ENCODE measurements at places on chromosomes 1 and 21.
A peak's percentile ranks its signal among the peaks of the same experiment; 100 is the strongest.

GRCh38 chr1:198601936-198602889 is 36.6 kb upstream of the PTPRC start:
- DNase-seq = no peak

DNA sequence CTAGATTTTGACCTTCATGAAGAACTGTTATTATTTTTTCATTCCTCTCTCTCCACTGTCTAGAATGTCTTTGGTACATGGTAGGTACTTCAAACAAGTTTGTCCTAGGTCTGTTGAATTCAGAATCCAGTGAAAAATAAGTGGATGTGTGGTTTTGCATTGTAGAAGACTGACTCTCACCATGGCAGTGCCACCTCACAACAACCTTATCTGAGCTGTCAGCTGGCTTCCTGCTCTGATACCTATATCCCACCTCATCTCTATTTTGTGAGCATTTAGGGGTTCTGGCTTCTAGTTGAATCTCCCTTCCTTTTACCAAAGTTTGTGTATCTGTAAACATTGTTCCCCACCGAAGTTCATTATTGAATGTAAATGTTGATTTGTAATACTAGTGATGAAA is 9.1 kb downstream of the SWT1 start:
- DNase-seq = no peak

GRCh38 chr1:85444381-85444780 is 20.6 kb downstream of the DDAH1 start:
- no peak for DNase-seq

DNA sequence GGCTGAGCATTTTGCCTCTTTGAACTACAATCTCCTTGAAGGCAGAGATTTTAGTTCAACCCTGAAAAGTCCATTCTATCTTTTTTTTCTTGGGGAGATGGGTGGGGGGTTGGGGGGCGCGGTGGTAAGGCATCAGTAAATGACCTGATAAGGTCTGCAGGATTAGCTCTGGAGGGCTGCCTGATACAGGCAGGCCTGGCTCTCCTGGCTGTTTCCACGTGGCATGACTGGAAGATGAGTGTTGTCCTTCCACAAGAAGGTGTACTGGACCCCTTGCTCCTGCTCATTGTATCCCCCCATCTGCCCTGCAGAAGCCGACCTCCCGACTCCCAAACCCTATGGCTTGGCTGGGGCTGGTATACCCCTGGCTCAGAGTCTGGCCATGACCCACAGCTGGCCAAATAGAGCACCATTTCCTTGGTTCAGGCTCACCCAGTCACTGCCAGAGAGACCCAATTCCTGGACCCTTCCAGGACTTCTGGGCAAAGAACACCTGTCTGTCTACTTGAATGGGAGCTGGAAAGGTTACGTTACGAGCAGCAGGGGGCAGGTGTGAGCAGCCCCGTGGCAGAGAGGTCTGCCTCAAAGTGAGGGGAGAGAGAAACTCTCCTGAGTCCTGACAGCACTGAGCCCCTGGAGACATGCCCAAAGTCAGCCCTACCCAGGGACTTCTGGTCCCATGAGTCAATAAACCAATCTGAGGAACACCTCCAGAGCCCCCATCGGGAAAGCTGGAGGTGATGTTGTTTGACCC is 17.0 kb downstream of the DHRS3 start:
- DNase-seq = peak; percentile 30

- DNase-seq = no peak
Observed at GRCh38 chr1:215617979-215618378, 50.9 kb downstream of the KCTD3 start.

DNA sequence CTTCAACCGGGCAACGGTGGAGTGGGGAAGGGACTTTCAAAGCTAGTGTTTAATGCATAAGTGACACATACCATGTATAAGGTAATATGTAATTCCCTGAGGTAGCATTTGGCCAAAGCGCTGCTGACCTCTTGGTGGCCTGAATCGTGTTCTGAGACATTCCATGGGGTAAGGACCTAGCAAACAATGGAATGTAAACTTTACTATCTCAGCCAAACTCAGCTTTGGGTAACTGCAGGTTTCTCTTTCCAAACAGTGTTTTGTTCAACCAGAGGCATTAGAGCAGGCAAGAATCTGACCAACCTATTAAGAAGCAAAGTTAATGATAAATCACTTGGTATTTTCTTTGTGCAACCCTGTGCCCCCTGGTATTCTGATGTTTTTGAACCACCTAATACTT is 22.0 kb downstream of the TGFB2 start:
- no peak for DNase-seq

- DNase-seq = no peak
Observed at GRCh38 chr1:98048751-98049325, 128.0 kb upstream of the DPYD start.

DNA sequence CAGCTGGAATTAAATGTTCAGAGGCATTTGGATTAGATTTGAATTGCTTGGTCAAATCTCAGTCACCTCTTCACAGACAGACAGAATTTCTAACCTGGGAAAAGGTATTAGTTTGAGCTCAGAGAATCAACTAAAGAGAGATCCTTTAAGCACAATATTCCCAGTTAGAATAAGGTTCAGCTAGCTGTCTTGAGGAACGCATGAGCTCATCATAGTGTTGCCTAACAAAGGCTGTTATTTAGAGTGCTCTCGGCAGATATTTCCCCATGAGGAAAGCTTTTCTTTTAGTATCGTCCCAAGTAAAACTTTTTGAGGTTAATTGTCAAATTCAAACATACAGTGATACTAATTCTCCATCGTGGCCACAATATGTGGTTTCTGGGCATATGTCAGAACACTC is 269.9 kb downstream of the HLX start:
- DNase-seq = no peak

- DNase-seq = no peak
Observed at GRCh38 chr1:190169311-190170067, 308.2 kb downstream of the BRINP3 start.

DNA sequence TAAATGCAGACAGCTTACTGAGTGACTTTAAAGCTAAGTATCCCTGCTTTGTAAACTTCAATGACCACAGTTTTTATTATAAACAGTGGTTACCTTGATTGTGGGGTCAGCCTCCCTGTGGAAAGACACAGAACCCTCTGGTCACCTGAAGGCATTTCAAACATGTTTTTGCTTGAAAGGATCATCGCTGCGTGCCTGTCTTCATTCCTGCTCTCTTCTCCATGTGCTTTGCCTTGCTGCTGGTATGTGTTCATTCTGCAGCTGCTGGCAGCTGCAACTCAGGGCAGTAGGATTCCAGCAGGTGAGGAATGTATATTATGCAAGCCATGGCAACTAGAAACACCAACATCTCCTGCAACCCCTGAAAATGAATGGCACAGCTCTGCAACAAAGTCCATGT is 81.0 kb upstream of the VAV3 start:
- DNase-seq = no peak

DNA sequence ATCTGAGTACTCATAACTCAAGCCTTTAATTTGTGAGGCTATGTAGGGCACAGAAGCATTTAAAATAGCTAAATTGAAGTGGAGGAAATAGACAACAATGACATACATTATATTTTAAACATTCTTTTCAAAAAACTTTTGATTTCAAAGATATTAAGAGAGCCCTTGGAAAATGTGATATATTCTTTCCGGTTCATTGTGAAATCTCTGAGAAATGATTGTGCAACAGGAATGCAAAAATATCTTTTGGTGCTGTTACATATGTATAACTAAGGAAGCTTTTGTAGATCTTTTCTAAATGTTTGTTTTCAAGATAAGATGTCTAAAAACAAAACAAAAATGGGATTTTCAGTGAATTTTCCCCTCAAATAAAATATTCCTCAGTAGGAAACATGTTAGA is 185.2 kb downstream of the LEPR start:
- no peak for DNase-seq

GRCh38 chr1:175182201-175182746 is 10.3 kb downstream of the KIAA0040 start:
- DNase-seq = no peak

DNA sequence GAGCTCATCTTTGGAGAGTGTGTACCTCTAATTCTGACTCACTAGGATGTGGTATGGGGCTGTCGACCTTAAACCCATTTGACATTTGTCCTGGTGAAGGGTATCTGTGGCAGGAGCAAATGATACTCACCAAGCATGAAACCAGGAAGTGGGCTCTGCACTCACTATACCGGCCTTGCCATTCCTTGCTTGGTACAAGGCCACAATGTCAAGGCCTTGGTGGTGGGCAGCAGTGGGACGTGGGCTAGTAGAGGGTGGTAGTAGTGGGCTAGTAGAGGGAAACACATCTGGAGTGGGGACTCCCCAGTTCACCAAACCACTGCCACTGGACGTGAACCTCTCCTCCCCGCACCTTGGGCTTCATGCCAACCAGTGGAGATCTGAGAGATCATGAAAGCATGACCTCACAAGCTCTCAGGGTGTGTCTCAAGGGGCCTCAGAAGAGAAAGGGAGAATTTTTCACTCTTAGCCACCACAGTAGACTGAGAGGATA is 11.5 kb downstream of the TNFSF4 start:
- no peak for DNase-seq

- DNase-seq = no peak
Observed at GRCh38 chr1:2208309-2209239, 14.0 kb upstream of the FAAP20 start.

GRCh38 chr1:241424480-241424971 is 67.5 kb upstream of the RGS7 start:
- DNase-seq = no peak

GRCh38 chr21:37915497-37915911 is 753 bp downstream of the KCNJ6 start:
- no peak for DNase-seq

- no peak for DNase-seq
Observed at GRCh38 chr1:108511764-108512163, 48.1 kb upstream of the EEIG2 start.

- no peak for DNase-seq
Observed at GRCh38 chr1:180765151-180765550, 133.3 kb downstream of the XPR1 start.

- DNase-seq = no peak
Observed at GRCh38 chr1:114671011-114671938, 1.4 kb upstream of the DENND2C start.

- no peak for DNase-seq
Observed at GRCh38 chr1:60087681-60088080, 14.1 kb upstream of the C1orf87 start.

DNA sequence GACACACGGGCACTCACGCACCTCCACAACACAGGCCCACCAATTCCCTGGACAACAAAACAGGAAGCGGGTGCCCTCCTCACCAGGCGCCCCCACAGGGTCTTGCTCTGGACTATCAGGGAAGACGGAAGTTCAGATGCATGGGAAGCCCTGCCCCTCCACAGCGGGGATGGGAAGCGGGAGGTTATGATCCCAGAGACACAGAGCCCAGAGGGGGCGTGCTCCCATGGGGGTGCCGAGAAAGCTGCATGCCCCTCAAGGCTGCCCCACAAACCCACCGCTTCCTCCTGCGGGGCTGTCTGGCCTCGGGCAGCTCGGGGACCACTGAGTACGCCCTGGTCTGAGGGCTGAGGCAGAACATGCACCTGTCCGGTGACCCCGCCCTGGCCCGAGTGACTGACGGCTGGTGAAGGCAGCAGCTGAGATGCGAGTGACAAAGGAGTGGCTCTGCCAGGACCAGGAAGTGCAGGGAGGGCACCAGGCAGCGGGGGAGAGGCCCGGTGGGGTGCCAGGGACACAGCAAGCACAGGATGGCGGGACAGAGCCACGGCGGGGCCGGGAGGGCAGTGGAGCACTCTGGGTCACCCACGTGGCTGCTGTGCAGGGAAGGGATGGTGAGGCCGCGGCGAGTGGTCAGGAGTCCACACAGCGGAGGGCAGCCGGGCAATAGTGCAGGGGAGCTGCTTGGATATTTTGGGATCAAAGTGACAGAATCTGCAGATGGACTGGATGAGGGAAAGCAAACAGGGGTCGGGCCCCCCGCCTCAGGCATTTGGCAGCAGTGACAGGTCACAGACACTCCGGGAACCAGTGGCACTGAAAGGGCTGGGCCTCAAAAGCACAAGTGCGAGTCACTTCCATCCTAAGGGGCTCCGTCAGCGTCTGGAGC is 18.6 kb downstream of the NADK start:
- no peak for DNase-seq

GRCh38 chr1:56710646-56711045 is 65.5 kb downstream of the PRKAA2 start:
- DNase-seq = no peak

DNA sequence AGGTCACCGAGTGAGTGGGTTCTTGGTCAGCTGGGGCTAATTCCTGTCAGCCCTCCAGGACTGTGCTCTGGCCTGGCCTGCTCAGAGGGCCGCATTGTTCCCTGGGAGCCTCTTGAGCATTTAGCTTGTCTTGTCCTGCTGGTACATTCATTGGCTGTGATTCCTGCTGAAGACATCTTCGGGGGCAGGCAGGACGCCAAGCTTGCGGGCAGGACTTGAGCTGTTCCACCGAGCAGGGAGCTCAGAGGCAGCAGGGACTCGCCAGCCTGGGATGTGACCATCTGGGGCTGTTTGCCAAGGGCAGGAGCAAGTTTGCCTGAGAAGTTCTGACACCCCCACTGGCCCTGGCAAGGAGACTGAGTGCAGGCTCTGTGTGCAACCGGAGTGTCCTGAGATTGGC is 7.0 kb upstream of the SLC26A9 start:
- no peak for DNase-seq

DNA sequence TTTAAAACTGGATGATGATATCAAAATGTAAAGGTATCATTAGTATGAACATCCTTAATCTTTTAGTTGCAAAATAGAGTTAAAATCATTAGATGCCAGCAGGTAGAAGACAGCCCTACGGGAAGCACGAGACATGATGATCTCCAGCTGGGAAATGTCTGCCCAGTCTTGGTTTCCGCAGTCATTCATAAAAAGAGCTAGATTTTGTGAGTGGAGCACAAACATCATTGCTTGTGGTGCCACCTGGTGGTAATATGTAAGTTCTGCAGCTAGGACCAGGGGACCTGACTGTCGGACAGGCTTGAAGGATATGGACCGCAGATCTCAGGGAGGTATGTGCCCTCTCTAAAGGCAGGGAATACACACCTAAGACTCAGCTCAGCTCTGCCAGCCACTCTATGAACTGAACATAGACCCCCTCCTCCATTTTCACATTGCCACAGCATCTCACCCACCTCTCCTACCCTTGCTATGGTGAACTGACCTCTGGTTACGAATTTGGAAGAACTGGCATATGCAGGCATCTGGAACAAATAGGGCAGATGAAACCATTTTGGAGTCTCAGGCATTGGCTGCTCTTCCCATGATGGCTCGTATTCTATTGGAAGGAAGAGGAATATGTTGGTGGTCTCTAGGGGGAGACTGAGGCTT is 9.2 kb downstream of the FCMR start:
- no peak for DNase-seq

GRCh38 chr21:17002594-17003257 is 510.1 kb upstream of the CXADR start:
- no peak for DNase-seq

Data from stimulated activated CD4-positive, alpha-beta T cell treated with anti-CD3 and anti-CD28 coated beads, Interleukin-15, amount 100 ng/mL, for 1 hour (primary cell).